ENCODE measurements at places on chromosomes 6 and 20.

DNA sequence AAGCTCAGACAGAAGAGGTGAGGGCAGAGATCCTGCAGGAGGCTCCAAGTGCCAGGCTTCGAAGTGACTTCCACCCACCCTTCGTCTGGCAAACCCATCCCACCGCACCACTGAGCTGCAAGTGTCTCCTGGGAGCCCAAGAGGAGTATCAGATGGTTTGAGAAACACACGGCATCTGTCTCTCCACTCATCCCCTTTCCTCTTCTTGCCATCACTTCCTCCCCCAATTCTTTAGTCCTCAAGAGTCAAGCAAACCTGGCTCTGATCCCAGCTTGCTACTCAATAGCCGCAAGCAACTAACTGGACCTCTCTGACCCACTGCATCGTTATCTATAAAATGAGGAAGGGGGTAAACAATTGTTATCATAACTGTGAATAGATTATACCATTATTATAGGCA lies 142.1 kb downstream of the BMP7 start:
- no peak for DNase-seq

DNA sequence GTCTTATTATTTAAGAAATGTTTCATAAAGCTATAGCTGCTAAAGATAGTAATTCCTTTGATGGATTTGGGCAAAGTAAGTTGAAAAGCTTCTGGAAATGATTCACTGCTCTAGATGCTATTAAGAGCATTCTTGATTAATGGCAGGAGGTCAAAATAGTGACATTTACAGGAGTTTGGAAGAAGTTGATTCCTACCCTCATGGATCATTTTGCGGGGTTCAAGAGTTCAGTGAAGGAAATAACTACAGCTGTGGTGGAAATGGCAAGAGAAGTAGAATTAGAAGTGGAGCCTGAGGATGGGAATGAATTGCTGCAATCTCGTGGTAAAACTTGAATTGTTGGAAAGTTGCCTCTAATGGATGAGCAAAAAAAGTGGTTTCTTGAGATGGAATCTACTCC lies 316.1 kb downstream of the UTRN start:
- no peak for DNase-seq

GRCh38 chr20:1809131-1809572 lies 86.1 kb upstream of the SIRPA start:
- DNase-seq: no peak

GRCh38 chr20:18663932-18664331 lies 76.1 kb downstream of the DTD1 start:
- DNase-seq: no peak

DNA sequence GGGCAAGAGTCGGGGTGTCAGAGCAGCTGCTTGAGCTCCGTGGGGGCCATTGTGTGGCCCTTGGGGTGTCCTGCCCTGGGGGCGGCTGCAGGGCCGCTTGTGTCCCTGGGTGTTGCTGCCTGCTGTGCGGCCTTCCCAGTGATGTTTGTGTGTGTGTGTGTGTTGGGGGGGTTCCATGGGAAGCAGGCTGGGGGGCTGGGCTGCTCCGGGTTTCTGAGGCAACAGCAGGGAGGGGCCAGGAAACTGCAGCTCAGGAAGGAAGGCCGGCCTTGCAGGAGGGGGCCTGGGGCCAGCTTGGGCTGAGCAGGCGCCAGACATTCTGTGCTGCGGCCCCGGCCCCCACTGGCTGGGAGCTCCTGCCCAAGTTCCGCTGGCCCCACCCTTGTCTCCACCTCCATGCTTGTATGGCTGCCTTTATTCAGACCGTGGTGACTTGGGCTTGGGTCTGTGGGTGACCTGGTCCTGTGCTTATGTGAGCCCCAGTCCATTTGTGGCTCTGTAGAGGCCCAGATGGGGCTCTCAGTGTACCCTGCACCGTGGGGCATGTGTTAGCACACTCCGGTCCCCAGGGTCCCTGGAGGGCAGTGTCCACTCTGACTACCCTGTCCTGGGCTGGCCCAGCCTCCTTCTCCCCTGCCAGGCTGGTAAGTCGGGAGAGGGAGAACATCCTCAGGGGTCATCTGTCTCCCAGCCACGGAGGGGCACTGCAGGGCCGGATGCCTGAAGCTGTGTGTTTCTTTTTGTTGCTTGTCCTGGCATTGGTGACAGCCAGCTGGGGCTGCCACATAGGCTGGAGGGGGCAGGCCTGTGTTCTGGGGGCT lies 4.6 kb upstream of the SOX18 start:
- no peak for DNase-seq

DNA sequence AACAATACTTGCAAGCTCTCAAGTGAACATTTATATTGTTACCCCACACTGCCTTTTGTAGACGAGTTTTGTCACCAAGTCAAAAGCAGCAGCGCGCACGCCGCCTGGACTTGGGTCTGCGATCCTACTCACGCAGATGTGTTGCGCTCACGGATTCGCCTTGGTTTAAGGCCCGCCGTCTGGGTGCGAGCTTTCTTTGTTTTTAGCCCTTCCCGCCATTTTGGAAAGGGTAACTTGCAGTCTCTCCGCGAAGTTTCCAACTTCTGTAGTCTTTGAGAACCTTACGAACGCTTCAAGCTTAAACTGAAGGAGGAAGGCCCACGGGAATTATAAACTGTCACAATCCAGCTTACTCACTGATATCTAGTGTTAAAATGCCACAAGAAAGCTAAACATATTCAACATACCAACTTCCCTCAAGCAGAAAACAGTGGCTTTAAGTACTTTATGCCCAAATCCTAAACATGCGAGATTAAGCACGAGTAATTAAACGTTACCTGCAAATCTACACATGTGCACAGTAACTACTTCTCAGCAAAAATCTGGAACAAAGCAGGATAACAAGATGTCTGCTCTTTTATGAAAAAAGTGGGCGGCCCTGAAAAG lies 80.4 kb upstream of the BTN3A2 start:
- no peak for DNase-seq

GRCh38 chr20:54194724-54195438 lies 13.0 kb upstream of the PFDN4 start:
- no peak for DNase-seq

DNA sequence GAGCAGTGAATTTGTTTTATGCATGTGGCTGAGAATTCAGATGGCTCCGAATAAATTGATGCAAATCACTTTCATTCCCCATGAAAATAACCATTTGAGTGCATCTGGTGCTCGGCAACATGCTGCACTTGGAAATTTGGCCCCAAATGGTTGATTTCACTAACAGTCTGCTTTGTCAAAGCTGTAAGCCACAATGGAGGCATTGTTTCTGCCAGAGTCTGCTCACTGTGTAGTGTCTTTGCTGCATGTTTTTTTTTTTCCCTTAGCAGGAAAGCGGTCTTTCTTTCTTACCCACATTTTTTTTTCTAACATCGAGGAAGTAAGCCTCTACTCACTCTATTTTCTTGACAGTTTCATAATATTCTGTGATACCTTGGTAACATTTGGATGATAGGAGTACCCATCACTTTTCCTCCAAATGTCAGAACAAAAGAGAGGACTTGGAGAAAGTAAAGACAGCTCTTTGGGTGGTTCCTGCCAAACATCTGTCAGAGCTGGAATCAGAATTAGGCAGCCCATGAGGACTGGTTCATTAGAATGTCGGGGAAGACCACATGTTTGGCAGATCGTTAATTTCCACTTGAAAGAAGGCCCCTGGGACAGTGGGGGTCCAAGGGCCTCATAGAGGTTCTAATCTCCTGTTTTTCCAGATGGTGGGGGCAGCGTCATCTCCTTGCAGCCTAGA lies 149.5 kb downstream of the DOK5 start:
- no peak for DNase-seq

DNA sequence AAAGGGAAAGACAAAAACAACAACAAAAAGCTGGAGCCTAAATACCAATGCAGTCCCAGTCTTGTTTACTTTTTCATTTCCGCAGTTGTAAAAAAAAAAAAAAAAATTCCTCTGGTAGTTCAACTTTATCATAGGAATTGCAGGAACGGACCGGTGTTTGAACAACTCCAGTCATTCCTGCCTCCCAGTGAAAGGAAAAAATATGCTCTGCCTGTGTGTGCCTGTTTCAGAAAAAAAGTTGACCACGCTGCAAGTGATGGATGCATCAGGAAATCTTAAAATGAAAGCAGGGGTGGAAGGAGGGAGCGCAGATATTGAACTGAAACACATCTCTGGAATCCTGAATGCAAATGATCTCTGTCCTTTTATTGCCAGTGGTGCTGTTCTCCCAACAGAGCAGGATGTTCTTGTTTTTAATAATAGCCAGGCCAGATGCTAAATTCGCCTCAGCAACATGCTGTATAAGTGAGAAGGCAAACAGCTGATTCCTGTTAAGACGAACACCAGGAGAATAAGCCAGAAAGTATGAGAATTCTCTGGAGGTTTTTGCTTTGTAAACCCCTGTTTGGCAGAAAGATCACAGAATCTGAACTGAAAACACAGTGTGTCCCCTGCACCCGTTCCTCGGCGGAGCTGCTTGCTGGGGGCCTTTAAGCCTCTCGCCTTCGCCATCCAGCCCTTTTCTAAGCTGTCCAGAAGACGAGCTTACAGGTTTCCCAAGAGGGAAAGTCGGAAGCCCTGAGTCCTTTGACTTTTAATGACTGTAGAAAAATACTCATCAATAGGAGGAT lies 178.4 kb upstream of the SUPT3H start:
- no peak for DNase-seq

DNA sequence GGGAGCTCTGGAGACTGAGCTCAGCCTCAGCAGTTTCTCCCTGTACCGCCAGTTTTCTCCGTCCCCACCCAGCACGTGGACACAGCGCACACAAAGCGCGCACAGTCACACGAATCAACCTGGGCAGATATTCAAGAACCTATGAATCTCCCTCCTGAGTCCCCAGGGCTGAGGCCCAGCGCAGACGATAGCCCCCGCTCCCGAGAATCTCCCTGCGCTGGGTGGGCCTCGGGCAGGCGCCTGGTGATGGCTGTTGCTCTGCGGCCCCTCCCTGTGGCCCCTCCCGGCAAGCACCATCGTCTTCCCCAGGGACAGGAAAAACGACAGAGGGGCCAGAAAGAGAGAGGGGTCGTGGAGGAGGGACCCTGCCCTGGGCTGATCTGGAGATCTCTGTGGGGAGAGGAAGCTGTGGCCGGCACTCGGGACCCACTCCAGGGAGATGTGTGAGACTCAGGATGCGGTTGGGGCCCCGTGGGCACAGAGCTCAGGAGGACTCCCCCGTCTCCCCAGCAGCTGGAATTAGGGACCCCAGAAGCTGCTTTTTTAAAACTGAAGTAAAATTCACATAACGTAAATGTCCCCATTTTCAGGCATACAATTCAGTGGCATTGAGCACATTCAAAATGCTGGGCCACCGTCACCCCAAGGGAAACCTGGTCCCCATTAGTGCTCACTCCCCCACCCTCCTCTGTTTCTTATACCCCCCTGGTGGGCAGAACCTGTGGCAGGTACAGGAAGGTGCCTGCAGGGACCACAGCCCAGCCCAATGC lies 330.8 kb downstream of the TAF4 start:
- DNase-seq: no peak

DNA sequence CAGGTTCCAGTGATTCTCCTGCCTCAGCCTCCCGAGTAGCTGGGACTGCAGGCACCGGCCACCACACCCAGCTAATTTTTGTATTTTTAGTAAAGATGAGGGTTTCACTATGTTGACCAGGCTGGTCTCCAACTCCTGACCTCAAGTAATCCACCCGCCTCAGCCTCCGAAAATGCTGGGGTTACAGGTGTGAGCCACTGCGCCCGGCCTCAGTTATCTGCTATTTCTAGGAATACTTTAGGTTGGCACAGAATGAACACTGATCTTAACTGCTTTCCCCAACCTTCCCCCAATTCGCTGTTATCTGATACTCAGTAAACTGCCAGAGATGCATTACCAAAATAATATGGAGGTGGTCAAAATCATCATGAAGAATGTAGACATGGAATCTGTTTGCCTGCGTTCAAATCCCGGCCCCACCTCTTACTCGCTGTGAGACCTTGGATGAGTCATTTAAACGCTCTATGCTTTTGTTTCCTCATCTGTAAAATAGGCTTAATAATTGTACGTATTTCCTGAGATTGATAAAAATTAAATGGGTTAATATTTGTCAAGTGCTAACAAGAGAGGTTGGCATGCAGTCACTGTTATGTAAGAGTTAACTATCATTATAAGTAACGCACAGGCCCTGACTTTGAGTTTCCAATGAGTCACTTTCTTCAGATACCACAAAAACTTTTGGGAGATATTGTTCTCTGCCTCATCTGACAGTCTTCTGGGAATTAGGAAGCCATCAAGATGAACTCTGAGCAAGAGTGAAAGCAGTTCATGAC lies 44.5 kb upstream of the NCOA3 start:
- DNase-seq: no peak
